NCI-H1105 treated with DMSO at 0.1 percent for 48 hours (cell line): ENCODE measurements at places on chromosomes 3 and 15.

GRCh38 chr3:105401691-105402149 lies 35.0 kb downstream of the ALCAM start:
- DNase-seq: no peak

DNA sequence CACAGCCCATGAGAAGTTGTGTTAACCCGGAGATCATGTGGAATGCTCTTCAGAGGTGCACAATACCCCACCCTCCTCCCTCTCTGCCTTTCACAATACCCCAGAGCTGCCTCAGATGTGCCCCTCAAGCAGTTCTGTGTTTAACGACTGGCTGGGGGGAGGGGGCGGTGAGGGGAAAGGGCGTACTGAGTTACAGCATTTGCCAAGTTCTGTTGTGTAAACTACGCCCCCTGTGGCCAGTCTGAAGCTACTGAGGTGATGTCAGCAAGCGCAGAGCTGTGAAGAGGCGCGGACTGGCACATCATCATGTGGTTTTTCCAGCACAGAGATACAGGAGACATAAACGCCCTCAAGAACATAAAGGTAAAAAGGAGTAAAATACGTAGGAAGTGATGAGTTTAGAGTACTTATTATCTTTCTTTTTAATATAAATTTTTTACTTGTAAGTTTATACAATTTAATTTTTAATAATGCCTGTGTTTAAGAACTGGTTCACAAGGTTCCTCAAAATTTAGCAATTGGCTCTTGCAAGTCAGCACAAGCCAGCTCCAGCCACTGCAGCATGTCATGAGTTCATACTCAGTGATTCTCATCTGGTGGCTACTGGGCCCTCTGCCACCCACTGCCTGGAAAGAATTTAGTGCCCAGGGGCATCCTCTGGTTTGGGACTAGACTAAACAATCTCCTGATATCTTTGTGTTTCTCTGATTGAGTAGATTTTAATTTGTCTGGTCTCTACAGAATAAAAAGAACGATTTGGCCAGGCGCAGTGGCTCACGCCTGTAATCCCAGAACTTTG lies 1.7 kb downstream of the EPB42 start:
- DNase-seq: no peak

- no peak for DNase-seq
These were observed 50.6 kb downstream of the CMTM6 start for GRCh38 chr3:32452009-32452408.

GRCh38 chr3:150038830-150039229 lies 68.1 kb upstream of the PFN2 start:
- DNase-seq: no peak

DNA sequence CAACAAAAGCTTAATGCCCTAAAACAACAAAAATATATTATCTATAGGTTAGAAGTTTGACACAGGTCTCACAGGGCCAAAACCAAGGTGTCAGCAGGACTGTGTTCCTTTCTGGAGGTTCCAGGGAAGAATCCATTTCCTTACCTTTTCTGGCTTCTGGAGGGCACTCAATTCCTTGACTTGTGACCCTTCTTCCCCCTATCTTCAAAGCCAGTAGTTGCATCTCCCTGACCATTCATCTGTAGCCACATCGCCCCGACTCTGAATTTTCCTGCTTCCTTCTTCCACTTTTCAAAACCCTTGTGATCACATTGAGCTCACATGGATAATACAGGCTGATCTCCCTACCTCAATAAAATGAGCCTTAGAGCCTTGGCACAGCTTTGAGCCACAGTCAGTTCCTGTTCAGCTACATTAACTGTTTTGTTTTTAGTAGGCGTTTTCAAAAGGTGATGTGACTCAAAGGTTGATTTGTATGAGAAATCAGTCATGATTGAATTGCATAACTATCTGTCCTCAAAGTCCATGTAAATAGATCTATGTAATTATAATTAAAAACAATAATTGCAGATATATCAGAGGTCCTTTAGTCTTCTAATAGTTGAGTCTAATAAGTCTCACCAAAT lies 12.4 kb downstream of the PFN2 start:
- DNase-seq: no peak

DNA sequence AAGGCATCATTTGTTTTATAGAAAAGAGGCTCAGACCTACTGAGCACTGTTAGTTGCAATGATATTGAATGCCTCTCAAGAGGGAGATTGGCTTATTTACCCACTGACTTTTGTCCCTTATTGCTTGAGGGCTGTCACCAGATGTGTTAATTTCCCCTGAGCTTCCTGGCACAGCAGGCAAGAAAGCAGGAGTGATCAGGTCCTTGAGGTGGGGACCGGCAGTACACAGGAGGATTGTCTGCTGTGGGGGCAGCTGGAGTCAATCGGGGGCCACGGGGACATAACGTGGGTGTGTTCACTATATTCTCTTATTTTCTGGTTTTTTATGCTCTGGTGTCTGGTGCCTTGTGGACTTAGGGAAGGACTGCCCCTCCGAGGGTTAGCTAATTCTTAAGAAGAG lies 44.6 kb downstream of the GASK1A start:
- no peak for DNase-seq

DNA sequence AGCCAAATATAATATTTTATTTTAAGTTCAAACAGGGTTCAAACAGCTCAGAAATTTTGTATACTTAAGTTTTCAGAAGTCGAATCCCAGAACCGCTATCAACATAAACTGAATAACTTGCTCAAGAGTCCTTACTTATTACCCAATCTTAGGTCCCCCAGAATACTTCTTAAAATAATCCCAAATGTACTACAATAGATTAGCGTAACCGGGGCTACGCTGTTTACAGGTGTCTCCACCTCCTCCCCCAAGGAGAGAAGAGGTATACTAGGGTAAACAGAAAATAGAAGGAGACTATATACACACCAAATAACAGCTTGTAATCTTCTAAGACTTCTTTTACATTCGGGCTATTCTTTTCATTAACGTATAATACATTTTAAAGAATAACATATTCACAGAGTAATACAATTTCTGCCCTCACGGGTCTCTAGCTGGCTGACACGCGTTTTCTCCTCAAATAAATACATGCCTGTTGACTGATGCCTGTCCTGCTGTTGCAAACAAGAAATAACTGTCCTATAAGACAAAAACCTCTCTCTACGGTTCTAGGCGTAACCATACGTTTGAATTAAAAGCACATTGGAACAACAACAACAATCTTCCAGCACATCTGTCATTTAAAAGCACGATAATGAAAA lies 1.3 kb downstream of the DENND4A start:
- peak; percentile 33 for DNase-seq

- DNase-seq: peak; percentile 58
These were observed 587 bp downstream of the NPHP3 start for GRCh38 chr3:132721479-132722164.

DNA sequence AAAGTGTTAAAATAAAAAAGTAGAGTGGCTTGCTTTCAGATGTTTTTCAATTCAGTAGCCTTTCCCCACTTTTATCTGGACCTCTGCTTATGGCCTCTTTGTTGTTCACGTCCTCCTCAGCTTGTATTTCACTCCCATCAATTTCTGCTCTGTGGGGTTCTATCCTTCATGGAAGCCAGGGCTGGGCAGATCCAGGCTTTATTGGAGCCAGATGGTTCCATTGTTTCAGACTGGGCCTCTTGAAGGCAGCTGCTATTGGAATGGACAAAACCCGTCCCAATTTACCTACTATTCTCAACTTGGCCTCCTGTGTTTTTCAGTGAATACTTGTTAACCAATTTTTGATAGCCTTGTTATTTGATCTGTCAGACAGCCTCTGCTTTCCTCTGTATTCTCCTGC lies 10.9 kb upstream of the AADACL2 start:
- DNase-seq: peak; percentile 20

GRCh38 chr3:113264283-113265131 lies 53.1 kb downstream of the BOC start:
- DNase-seq: peak; percentile 84

DNA sequence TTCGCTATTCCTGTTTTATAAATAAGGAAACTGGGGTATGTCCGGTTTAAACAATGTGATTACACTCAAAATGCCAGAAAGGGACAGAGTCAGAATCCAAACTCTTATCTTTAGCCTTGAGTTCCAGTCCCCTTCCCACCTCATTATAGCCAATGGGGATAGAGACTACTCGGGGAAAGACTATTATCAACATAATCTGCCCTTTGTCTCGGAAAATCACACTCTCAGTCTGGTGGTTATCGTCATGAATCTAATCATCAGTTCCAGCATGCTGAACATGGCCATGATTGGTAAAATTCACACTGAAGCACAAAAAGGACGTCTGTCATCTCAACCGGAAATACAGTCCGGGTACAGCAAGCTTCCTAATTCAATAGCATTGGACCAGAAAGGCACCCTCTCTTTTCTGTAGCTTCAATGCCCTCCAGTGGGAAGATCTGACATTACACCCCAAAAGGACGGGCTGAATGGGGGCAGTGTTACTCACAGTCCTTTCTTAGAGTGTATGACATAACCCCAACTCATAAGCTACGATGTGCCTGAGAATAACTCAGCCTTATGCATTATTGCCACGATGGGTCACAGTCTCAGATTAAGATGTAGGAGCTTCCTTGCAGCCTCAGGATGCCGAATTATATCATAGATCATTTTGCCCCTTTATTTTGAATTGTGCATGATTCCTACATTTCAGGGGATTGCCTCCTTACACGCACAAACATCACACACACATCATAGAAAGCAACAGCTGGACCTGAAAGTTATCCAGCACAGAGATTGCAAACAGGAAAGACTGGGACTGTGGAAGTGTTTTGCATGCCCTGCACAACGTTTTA lies 390.4 kb upstream of the LMCD1 start:
- DNase-seq: peak; percentile 47

DNA sequence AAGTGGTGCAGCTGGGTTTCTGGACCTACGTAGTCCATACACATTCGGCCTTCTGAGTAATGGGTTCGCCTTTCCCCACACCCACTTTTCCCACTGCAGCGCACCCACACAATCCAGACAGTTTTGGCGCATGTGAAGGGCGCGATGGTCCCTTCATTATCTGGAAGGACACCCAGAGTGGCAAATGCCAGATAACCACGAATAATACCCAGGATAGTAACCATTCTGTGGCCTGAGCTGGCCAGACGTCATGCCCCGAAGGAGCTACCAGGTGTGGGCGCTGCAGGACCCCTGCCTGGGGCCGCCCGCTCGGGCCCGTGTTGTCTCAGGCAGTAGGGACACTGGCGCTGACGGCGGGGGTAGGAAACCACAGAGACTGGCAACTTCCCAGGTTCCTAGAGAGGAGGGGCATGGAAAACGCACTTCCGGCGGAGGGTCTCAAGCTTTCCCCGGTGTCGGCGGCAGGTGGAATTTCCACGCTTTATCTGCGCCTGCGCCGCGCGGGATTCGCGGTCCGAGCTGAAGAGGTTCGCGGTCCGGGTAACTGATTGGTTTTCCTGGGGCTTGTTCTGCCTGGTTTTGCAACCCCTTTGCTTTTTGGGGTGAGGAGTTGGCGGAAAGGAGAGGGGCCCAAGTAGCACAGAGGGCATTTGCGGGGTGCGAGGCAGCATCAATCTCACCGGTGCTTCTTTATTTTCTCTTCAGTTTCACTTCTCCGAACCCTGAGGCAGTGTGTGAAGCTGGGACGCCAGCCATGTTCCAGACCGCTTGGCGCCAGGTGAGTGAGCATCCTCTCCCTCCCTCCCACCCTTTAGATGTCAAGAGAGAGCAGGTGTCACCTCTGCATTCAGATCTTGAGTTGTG lies at the start of gene ZNF620:
ZNF620 (plus strand) TSS at position 441 of the 864 bp plus-strand sequence; CDS start at position 755, 314 bp downstream.
- DNase-seq: peak; percentile 84

- no peak for DNase-seq
These were observed 105.3 kb downstream of the CTNNB1 start for GRCh38 chr3:41304593-41304992.

GRCh38 chr3:50121072-50122032 lies 32.6 kb downstream of the RBM5 start:
- peak; percentile 45 for DNase-seq
